ENCODE measurements at places on chromosomes 5 and 9.

- DNase-seq = no peak
Observed at GRCh38 chr9:81455462-81456219, 233.7 kb downstream of the TLE1 start.

DNA sequence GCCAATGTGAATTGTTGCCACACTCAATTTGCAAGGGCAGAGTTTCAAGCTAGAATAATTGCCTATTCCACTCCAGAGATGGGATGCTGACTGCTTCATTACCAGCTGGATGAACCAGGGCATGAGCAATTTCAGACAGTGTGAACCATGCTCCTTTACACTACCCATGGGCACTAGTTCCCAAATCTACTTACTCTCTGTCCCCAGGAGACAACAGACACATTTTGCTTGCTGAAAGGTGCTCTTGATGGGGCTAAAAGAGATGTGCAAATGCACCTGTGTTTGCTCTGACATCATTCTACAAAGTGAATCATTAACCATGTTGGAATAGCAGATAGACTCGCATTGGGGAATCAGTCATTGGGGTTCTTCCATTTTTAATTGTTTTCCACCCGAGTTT, 522.3 kb upstream of the NUDT12 start:
- DNase-seq = peak; percentile 92

- DNase-seq = no peak
Observed at GRCh38 chr5:164487939-164488338, 982.5 kb downstream of the MAT2B start.

DNA sequence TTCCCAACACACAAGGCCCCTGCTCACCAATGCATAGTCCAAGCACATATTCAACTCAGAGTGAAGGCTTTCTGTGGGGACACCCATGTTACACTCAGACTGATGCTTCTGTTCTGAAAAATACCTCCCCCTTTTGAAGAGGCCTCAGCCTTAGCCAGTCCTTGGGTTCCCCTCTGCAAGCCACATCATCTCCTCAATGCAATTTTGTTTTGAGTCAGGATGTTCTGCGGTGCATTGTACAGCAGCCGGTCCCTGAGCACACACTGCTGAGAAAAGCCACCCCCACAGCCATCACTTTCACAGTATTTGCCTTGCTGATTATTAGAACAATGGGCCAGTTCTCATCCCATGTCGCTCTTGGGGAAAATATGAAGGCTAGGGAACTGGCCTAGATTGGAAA, 241.2 kb downstream of the FAM114A2 start:
- no peak for DNase-seq

GRCh38 chr9:120735415-120736126, 21.3 kb upstream of the MEGF9 start:
- no peak for DNase-seq

GRCh38 chr9:96399325-96399633, 15.8 kb upstream of the SLC35D2 start:
- DNase-seq = no peak

DNA sequence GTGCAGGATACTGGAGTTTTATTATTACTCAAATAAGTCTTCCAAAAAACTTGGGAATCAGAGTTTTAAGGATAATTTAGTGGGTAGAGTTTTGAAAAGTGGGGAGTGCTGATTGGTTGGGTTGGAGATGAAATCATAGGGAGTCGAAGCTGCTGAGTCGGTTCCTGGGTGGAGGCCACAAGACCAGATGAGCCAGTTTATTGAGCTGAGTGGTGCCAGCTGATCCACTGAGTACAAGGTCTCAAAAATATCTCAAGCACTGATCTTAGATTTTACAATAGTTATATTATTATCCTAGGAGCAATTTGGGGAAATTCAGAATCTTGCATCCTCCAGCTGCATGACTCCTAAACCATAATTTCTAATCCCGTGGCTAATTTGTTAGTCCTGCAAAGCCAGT, 804.9 kb upstream of the SEMA6A start:
- no peak for DNase-seq

- DNase-seq = no peak
Observed at GRCh38 chr9:124812441-124812876, 35.5 kb downstream of the OLFML2A start.

- no peak for DNase-seq
Observed at GRCh38 chr5:178587763-178588611, 2.2 kb downstream of the COL23A1 start.

- DNase-seq = peak; percentile 58
Observed at GRCh38 chr5:56233230-56233629, at the start of gene ANKRD55. TSS of gene ANKRD55 (minus strand) at chr5:56233330. CDS start at chr5:56232913, 417 bp downstream.
